ENCODE measurements at places on chromosomes 6 and 20.

- no peak for DNase-seq
Measured at GRCh38 chr20:19211661-19212468, 577 bp upstream of the SLC24A3 start.

- no peak for DNase-seq
Measured at GRCh38 chr20:23117738-23118137, 31.6 kb upstream of the CD93 start.

- no peak for DNase-seq
Measured at GRCh38 chr20:259981-260380, 2.5 kb downstream of the DEFB132 start.

GRCh38 chr6:13421425-13422059 lies 65.9 kb downstream of the GFOD1 start:
- DNase-seq: no peak

DNA sequence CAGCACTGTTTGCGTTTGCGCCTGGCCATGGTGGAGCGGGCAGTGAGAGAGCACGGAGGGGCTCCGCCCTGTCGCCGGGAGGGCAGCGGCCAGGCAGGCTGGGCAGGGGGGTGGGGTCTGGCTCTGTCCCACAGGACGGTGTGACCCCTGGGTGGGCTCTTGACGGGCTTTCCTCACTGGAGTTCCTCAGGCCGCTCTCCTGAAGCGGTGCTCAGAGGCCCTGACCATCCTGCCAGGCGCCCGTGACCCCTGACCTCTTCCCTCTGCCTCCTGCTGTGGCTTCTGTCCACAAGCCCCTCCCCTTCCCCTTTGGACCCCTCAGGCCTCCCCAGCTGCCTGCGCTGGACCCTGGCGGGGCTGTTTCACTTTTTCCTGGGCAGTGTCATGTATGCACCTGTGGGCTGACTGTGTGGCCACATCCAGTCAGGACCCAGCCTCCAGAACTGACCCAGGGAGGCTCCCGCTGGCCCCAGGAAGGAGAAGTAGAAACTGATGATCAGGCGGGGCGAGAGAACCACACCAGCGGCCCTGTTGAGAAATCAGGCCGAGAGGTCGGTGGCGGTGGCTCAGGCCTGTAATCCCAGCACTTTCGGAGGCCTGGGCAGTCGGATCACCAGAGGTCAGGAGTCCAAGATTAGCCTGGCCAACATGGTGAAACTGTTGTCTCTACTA lies 1.2 kb downstream of the OGFR start:
- DNase-seq: no peak

DNA sequence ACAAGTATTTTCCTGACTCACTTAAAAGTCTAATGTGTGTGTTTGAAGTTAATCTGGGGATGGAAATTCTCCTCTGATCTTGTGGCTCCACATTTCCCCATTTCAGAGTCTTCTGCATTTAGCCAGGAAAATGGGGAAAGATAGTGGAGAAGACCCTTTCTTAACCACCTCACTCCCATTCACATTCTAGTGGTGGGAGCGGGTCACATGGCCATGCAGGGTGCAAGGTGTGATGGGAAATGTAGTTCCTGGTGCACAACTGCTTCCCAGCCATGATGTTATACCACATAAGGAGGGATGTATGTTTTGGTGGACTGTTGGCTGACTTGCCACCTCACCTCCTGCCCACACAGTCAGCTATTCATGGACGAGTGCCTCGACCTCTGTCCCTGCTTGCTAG lies 61.8 kb downstream of the BANF2 start:
- DNase-seq: no peak

DNA sequence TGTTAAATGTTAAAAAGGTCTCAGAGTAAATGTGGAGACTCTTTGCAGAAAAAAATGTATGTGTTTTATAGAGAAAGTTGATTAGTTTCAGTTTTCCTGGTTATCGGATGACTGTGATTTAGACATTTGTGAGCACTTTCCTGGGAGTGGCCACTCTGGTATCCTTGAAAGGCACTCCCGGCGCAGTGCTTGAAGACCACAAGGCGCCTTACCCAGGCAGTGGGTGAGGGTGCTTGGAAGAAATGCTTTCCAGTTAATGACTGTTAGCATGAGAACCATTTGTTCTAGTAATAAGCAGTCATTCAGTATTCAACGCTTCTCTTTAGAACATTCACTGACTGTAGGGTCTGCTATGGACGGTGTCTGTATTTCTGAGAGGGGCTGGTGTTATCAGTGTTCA lies 7.2 kb downstream of the CDS2 start:
- no peak for DNase-seq

- no peak for DNase-seq
Measured at GRCh38 chr20:35271904-35272303, 6.0 kb downstream of the MMP24OS start.

GRCh38 chr6:71482742-71483141 lies 194.1 kb downstream of the OGFRL1 start:
- no peak for DNase-seq

DNA sequence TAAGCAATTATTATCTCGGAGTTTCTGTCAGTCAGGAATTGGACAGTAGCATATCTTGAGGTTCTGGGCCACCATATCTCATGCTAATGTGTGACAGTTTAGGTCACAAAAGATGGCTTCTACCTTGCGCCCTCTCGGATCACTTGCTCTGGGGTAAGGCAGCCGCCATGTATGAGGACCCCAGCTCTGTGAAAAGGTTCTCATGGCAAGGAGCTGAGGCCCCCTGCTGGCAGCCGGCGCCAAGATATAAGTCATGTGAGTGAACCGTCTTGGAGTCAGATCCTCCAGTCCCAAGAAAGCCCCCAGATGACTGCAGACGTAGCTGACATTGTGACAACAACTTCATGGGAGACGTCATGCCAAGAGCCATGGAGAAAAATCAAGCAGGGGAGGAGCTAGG lies 670.8 kb downstream of the KIF16B start:
- no peak for DNase-seq

Data from anterior cingulate cortex (tissue), 58 donors.